Nucleus accumbens (tissue), 56 donors: ENCODE measurements at places on chromosomes 6 and 20.

DNA sequence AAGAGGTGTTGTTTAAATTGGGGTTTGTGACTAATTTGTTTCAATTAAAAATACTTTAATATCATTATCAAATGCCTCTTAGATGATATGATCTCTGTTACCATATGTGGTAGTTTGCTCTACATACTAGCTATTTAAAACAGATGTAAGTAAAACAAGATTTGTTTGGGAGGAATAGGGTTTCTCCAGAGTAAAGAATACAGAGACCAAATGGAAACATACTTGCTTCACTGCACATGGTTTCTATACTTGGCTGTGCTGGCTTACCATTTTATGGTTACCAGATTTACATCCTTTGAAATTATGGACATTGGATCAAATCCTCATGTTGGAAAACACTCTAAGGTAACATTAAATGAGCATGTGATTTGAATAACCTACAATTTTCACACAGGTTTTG, 588.3 kb downstream of the CD109 start:
- DNase-seq: no peak

GRCh38 chr20:437787-438486, 24.4 kb downstream of the TBC1D20 start:
- no peak for DNase-seq

- peak; percentile 85 for DNase-seq
Measured at GRCh38 chr6:100880853-100881706, at the start of gene ASCC3. TSS of gene ASCC3 (minus strand) at chr6:100881329. CDS start at chr6:100867997, 13,332 bp downstream.

DNA sequence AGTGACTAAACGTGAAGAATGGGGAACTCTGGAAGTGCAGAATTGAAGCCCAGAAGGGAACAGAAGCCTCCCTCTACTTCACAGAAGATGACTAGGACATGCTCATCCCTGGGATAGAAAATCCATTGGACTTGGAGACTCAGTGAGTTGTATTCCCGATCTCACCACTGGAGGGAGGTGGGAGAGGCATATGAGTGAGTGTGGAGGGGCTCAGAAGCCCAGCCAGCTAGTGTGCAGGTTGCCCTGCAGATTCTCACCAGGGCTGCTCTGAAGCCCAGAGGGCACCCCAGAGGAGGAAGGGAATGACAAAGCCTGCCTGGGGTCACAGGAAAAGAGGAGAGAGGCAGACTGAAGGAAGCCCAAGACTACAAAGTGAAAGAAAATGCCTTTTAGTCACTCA, 42.1 kb upstream of the HLA-E start:
- no peak for DNase-seq

DNA sequence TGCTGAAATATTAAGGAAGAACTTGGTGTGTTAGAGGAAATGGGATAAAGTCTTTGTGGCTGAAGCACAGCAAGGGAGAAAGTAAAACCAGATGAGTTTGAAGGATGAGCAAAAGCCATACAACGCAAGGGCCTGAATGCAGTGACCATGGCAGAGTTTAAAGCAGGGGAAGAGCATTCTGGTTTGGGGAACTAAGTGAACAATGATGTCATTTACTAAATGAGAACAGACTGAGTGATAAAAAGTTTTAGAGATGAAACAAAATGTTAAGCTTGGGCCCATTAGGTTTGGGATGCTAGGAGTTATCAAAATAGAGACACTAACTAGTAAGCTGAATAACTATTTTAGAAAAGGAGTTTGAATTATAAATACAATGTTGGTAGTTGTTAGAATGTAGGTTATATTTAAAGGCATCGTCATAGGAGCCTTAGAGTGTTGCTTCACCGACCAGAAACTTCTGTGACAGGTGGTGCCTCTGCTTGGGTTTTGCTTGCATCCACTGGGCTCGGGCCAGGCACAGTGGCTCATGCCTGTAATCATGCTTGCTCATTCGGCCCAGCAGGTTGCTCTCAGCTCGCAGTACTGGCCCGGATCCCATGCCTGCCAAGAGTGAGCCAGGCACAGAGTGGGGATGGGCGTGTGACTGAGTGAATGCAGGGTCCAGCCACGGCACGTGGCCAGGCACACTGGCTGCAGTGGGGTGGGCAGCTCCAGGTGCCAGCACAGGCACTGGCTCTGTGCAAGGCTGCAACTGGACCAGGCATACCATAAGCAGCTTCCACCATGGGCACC, 37.4 kb upstream of the OPRM1 start:
- no peak for DNase-seq

- no peak for DNase-seq
Measured at GRCh38 chr6:41642960-41643898, 5.0 kb downstream of the MDFI start.

DNA sequence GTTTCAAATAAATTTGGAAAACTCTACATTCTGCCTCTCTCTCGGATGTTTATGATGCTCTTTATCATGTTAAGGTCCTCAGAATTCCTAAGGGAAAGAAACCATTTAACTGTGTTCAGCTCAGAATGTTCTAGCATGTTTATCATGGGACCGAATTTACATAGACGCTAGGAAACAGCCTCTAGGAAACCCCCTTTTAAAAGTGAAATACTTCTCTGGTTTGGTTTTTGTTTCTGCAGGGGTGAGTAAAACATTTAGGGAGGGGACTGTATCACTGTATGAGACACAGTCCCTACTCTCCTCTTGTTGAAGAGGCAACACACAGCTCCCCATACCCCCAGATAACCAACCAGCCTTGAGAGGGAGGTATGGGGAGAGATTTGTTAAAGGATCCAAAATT, 267.6 kb upstream of the SUPT3H start:
- DNase-seq: no peak

DNA sequence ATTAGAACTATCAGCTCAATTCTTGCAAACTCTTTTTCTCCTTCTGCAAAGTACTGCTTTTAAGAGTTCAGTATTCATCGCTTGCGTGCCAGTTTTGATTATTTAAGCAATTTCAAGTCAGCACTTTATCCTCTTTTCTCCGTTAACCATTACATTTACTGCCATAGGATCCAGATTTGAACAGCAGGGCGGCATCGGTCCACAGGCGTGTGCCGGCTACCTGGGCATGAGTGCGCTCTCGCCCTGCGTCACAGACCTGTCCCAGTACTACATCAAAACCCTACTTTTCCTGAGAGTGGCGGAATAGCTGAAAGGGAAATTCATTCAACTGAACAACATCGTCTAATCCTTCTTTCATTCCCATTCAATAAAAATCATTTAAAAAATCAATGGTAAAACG, 53.4 kb downstream of the MYLK4 start:
- no peak for DNase-seq

- no peak for DNase-seq
Measured at GRCh38 chr6:150177259-150177951, 34.6 kb downstream of the PPP1R14C start.

DNA sequence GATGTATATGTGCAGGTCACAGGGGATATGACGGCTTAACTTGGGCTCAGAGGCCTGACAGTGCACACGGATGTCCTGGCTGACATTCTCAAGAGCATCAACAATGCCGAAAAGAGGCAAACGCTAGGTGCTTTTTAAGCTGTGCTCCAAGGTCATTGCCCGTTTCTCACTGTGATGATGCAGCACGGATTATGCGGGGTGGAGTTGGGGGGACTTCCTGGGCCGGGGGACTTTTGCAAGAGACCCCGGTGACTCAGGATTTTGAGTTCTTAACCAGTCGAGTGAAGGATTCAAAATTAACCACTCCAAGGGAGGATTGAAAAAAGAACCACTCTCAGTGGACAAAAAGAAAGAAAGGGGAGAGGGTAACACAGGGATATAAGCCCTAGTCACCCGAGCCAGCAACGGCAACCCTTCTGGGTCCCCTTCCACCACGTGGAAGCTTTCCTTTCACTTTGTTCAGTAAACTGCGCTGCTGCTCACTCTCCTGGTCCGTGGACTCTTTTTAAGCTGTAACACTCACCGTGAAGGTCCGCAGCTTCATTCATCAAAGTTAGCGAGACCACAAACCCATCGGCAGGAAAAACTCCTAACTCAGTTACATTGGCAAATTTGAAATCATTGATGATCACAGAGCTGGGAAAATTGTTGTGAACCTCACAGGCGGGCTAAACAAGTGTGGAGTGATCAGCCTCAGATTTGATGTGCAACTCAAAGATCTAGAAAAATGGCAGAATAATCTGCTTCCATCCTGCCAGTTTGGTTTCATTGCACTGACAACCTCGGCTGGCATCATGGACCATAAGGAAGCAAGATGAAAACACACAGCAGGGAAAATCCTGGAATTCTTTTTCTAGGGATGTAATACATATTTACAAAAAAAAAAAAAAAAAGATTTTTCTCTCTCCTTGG, 199.3 kb downstream of the ARID1B start:
- DNase-seq: no peak

DNA sequence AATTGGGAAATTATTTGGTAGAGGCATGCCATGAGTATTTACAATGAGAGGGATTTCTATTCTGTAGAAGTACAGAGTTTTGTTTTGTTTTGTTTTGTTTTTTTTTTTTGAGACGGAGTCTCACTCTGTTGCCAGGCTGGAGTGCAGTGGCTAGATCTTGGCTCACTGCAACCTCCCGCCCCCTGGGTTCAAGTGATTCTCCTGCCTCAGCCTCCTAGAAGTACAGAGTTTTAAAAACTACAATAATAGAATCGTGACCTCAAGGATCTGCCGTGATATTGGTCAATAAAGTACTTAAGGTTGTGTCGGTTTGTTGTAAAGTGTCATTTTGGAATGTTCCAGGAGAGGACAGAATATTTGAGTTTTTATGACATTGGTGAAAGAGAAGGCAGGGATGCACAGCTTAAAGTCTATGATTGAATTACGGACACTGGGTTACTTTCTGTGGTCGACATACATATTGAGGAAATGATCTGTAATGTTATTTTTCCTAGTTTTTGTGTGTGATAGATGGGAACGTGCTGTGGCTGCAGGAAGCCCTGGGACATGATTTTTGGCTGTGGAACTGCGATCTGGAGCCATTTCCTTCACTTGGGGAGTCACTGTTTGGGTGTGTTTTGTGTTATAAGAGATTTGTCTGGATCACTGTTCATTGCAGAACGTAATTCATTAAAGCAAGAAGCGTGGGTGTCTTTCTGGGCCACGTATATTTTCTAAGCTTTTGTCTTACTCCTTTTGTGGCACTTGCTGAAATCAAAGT, 59.6 kb downstream of the TIAM2 start:
- no peak for DNase-seq

- DNase-seq: peak; percentile 27
Measured at GRCh38 chr6:6543181-6543879, 45.2 kb upstream of the LY86 start.

GRCh38 chr6:105892577-105893262, 193.4 kb upstream of the PRDM1 start:
- DNase-seq: no peak
